CD4-positive, alpha-beta T cell treated with Interleukin-6 at 100 ng/mL for 8 hours (primary cell): ENCODE measurements at places on chromosomes 5 and 9.

- no peak for DNase-seq
Observed at GRCh38 chr9:134811673-134812342, 68.8 kb upstream of the FCN2 start.

- no peak for DNase-seq
Observed at GRCh38 chr5:168097876-168098653, 193.4 kb upstream of the WWC1 start.

- no peak for DNase-seq
Observed at GRCh38 chr5:111585291-111585690, 73.0 kb upstream of the STARD4 start.

DNA sequence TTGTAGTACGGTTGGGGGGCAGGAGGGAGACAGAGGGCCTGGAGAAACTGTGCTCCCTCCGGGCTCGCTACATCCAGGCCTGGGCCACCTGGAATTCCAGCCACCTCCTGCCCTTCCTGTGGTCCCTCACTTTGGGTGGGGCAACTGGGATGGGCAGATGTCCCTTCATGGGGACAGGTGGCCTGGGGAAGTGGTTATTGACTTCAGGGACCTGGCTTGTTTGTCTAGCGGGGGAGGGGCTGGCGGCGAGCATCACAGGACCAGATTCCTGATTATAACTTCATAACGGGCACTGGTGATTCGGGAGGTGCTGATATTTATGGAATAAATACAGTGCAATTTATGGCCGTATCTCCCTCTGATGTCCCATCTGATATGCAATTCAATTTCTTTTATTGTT, 20.1 kb upstream of the LAMC3 start:
- no peak for DNase-seq

- no peak for DNase-seq
Observed at GRCh38 chr9:82583524-82583923, 479.4 kb downstream of the RASEF start.

DNA sequence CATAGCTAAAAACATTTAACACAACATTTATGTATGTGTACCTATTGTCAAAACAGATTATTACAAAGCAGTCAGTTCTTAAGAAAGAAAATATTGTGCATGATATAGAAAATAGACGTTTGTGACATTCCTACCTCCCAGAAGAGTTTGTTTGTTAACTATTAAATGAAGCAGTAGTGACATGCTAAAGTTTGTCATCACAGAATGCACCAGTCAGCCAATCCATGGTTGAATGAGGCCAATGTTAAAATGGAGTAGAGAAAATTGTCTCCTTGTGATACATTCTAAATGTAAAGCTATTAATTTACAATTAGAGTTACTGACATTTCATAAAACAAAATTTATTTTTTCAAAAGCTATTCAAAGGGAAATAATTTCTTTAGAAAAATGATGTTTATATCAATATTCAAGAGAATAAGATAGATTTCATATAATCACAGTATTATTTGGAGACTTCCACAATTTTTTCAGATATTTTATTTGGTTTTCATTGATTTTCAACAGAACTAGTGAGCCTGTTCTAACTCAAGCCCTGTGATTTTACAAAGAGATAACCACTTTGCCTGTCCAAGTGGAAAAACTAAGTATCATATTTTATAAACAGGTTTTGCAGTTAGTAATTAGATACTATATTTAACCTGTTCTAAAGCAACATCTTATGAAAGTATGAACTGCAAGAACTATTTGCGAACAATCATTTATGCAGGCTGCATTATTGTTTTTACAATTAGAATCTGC, 176.8 kb downstream of the ISL1 start:
- DNase-seq = no peak

GRCh38 chr9:90964101-90965020, 162.7 kb downstream of the SYK start:
- no peak for DNase-seq
